Hematopoietic multipotent progenitor cell treated with erythropoietin and hydrocortisone succinate and interleukin-3 and kit ligand, for 4 days (in vitro differentiated cells): ENCODE measurements at places on chromosomes 4 and X.

DNA sequence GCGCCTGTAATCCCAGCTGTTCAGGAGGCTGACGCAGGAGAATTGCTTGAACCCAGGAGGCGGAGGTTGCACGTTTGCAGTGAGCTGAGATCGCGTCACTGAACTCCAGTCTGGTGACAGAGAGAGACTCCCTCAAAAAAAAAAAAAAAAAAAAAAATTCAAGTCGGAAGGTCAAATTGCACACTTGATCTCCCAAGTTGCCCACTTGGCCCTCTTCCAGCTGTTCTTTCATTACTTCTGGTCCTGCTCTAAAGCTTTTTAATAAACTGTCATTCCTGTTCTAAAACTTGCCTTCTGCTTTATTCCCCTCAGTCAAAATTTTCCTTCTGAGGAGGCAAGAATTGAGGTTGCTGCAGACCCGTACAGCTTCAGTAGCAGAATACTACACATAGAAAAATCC is 2358.0 kb downstream of the ARAP2 start:
- DNase-seq: no peak

DNA sequence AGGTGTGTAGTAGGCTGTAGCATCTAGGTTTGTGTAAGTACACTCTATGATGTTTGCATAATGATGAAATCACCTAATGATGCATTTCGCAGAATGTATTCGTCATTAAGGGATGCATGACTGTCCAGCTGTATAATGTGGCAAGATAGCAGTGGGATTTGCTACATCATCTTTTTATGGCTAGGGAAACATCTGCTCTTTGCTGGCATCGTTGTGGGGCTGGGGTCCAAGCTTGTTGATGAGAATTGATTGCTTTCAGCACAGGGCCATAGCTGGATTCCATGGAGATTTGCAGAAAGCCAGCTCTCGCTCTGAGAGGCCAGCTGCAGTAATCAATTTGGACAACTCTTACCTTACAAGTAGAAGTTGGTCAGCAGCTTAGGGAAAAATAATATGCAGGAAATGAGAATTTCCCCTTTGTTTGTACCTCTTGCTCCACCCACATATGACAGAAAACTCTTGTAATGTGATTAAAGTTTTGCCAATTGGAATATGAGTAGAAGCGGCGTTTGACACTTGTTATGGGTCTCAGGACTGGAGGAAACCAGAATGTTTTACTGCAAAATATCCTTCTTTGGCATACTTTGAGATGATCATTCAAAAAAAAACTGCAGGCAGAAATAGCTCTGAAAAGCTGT is 310.5 kb downstream of the RAPGEF2 start:
- DNase-seq: no peak

DNA sequence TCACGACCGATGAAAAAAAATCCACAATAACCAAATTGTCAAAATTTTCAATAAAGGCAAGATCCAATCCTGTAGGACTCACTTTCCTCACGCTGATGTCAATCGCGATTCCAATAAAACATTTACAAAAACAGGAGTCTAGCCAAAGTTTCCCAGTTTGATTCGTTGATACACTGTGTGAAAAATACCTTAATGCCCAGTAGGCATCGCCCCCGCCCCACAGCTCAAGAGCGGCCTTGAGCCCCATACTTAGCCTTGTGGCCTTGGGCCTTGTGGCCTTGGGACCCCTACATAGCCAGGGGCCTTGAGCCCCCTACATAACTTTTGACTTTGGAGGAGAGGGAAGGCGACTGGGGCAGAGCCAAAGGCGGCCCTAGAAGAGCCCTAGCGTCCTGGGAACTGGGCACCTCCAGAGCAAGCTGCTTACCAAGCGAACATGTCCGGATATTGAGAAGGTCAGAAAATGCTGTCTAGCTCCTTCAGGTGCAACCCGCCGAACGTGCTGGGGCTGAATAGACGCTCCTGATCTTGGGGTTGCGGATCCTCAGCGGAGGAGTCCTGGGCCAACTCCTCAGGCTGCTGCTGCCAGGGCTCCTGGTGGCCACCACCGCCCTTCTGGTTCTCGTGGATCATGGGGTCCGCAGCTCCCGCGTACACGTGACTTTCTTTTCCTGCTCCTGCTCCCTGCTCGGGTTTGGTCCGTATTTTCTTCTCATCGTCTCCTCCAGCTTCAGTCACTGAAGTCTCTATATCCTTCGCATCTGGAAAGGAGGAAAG is 62.9 kb downstream of the RHOXF2B start:
- no peak for DNase-seq

GRCh38 chrX:129650183-129650689 is 4.5 kb downstream of the APLN start:
- DNase-seq: no peak

DNA sequence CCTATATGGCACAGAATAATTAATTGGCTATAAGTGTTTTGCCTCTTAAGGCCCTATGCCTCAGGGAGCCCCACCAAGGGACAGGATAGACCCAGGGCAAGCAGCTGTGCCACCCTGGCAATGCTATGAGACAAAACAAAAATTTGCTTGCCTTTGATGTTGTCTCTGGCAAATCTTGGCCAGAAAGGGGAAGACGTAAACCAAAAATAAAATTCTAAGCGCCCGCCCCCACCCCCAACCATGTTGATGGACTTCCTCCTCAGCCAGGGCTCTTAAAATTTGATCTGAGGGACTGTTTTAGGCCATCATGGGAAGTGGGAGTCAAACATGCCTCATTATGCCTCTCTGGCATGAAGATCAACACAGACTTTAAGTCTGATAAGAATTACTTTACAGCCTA is 130.5 kb upstream of the APOOL start:
- no peak for DNase-seq

GRCh38 chr4:108156391-108156790 is 12.3 kb downstream of the LEF1 start:
- no peak for DNase-seq

DNA sequence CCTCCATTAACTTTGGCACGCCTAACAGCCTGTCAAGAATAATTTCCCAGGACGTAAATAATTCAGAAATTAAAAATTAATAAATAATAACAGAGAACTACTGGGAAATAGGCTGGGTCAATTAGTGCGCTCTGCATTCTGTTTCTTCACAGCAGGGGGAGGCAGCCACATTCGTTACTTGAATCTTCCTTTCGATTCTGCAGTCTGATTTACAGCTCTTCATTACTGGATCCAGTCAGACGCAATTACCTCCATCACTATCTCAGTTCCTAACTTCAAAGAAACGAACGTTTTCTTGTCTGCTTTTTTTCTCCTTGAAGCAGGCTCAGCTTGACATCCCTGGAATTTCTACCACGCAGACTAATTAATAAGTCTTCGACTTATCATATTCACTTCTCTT is 9.0 kb upstream of the RPL34 start:
- DNase-seq: no peak

DNA sequence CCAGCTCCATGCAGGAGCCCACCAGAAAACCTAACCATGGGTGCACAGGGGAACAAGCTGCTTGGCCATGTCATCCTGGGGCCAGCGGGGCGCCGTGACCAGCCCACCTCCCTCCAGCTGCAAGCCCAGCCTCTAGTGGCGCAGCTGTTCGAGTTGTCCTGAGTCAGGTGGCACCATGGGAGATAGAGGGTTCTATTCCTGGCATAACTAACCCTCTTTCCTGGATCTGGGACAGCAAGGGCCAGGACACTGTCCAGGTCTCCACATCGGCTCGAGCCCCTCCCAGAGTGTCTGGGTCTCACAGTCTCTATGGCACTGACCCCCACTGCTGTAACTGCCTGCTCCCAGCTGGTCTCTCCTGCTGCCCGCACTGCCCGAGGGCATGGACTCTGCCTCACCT is 16.7 kb downstream of the ABLIM2 start:
- no peak for DNase-seq

DNA sequence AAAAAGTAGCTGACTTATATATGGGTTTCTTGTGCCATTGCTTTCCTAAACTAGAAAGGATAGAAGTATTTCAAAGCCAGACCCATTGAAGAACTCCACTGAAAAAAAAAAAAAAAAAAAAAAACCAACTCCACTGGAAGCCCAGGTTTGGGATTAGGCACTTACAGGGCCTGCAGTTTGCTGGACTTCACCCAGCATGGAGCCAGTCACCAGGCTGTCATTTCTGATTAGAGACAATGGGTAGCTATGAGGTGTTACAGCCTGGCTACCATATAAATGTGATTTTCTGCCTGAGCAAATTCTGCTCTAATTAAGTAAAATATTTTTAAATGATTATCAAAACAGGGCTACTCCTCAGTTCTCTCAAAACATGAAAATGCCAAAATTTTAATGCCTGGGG is 49.5 kb downstream of the HS6ST2 start:
- no peak for DNase-seq

DNA sequence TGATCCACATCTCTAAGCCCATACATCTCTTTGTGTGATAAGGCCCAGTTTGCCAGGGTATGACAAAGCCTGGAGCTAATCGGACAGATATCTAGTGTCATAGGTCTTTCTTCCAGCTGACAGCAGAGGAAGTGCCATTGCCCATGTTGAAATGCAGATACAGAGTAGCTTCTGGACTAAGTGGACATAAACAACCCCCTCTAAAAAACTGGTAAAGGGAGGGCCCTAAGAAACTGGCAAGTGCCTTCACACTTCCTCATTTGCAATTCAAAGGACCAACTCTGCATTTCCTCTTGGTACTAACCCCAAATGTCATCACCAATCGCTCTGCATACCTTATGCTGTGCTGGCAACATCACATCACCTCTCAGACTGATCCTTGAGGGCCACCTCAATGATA is 20.8 kb downstream of the ARHGEF6 start:
- DNase-seq: peak; percentile 82

DNA sequence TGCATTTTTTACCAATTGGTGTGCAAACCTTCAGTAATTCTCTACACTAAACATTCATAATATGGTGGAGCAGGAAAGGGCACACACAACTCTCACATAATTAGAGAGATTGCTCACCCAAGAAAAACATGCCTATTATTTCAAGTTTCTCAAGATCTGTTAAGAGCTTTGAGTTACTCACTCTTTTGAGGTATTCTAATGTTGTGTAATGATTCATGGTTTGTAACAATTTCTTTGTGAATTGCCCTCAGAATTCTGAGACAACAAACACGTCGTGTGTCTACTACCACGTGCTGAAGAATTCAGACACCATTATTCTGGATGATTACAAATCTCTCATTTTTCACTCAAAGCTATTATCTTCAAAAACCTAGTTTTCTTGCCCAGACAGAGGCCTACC is 82.8 kb downstream of the PDGFC start:
- DNase-seq: peak; percentile 13

GRCh38 chrX:38864165-38864564 is 62.9 kb downstream of the MID1IP1 start:
- DNase-seq: no peak
